Aorta (tissue), 5 donors: ENCODE measurements at places on chromosomes 12 and 14.

GRCh38 chr12:118102609-118103008 lies 1.2 kb downstream of the VSIG10 start:
- no peak for DNase-seq

DNA sequence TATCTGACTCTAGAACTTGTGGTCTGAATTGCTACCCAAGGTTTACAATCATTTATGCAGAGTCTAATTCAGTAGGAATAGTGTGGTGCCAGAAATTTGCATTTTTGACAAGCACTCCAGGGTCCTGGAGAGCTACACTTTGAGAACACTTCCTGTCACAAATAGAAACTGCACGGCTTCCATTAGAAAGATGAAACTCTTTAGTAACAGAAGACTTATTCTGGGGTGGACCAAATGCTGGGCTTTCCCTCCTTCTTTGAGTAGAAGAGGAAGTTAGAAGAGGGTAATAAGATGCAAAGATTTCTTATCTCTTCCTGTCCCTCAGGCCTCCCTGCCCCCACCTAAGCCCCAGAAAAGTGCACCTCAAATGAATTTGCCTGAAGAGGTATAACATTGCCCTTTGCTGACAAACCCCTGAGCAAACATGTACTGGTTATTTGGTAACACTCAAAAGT lies 28.4 kb downstream of the DGLUCY start:
- DNase-seq, result no peak

DNA sequence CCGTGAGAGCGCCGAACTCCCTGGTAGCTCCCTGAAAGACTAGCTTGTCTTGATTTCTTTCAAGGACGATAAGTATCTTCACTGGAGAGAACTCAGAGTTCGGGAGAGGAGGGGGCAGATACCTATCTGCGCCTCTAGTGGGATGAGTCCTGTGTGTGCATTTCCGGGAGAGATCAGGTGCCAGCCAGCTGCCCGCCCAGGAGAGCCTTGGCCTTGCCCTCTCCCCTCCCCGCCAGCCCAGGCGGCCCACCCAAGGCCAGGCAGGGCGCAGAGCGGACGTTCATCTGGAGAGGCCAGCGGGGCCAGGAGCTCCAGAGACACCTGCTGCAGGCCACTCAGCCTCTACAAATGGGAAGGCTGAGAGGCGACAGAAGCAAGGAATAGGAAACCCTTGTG lies 1.0 kb downstream of the CD9 start:
- peak; percentile 63 for DNase-seq

- no peak for DNase-seq
These were observed 281.1 kb downstream of the NRXN3 start for GRCh38 chr14:78451319-78451695.

DNA sequence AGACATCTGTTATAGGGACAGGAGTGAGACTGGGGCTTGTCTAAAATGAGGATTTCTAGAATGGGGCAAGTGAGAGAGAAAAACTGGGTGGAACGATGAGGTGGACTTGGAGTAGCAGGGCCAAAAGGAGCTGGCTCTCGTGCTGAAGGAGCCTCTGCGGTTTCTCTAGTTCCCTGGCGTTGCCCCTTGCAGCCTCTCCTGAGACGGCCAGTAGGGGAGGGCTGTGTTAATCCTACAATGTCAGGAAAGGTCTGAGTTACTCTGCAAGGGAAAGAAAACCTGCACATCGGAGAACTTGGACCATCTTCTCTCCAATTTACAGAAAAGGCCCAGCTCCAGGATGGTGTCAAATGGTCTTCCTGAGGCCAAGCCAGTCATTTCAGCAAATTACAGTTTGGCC lies 963.8 kb upstream of the FLRT2 start:
- DNase-seq, result no peak

- no peak for DNase-seq
These were observed 19.4 kb downstream of the CAND1 start for GRCh38 chr12:67288561-67288960.

GRCh38 chr12:92784356-92784755 lies 81.6 kb downstream of the PLEKHG7 start:
- DNase-seq, result no peak

DNA sequence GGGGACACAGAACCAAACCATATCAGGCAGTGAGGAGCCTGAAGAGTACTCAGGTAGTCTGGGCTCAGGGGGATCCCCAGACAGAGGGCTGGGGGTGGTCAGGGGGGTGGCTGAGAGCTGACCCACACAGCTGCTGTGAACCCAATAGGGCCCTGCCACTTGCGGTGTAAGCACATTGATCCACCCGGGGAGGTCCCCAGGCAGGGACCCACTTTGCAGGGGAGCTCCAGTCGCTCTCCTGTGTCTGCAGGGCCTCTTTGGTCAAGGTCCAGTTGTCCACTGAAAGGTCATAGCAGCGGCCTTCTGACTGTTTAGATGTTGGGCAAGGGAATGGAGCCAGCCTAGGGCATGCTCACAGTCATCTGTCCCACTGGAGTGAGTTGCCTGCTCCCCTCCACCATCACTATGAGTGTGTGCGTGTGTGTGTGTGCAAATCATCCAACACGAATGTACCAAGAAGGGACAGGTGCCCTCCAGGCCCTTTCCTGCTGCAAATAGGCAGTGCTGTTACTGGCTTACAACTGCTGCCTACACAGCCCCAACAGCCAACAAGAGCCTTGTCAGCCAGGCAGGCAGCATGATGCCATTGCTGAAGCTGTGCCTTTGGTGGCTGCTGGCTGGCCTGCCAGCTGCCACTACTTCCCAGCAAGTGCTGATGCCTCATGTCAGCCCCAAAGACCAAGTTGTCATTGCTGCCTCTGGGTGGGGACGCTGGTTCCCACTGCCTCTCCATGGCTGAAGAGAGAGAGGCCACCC lies 71.3 kb downstream of the TSPAN11 start:
- DNase-seq, result no peak

DNA sequence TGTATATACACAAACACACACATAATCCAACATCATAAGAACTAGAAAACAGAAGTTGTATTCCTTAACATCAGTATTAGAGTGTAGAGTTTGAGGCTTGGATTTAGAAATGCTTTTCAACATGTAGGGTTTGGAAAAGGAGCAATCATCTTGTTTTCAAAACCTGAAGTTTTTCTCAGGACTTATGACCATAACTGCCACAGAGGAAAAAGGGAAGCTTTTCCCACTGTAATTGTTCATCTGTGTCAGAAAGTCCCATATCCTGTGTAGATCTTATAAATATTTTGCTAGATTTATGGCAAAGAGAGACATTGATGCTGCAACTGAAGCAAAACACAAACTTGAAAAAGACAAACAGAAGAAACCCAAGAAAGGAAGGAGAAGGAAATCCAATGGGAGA lies 115.7 kb downstream of the GRIP1 start:
- no peak for DNase-seq

DNA sequence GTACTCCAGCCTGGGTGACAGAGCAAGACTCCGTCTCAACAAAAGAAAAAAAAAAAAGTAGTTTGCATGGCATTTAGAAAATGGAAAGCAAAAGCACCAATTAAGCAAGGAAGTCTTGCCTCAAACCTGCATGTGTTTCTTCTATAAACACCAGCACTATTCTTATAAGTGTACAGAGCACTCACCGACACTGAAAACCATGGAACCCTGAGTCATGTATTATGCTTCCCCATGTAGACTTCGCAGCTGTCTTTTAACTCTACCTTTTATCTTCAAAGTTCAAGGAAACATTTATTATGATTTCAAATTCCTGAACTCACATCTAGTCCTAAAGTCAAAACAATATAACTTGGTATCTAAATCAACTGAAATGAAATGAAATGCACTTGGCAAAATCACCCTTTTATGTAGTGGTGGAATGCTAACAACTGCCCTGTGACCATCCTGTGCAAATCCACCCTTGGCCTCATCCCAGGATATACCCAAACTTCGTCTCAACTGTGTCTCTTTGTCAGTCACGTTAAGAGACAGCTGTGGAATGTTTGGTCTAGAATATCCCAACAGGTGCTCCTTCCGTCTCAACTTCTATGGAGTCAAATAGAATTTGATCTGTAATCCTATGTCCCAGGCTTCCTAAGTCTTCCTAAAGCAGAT lies 4.8 kb downstream of the BCAT1 start:
- no peak for DNase-seq

- no peak for DNase-seq
These were observed 54.1 kb downstream of the COCH start for GRCh38 chr14:30928462-30928861.

DNA sequence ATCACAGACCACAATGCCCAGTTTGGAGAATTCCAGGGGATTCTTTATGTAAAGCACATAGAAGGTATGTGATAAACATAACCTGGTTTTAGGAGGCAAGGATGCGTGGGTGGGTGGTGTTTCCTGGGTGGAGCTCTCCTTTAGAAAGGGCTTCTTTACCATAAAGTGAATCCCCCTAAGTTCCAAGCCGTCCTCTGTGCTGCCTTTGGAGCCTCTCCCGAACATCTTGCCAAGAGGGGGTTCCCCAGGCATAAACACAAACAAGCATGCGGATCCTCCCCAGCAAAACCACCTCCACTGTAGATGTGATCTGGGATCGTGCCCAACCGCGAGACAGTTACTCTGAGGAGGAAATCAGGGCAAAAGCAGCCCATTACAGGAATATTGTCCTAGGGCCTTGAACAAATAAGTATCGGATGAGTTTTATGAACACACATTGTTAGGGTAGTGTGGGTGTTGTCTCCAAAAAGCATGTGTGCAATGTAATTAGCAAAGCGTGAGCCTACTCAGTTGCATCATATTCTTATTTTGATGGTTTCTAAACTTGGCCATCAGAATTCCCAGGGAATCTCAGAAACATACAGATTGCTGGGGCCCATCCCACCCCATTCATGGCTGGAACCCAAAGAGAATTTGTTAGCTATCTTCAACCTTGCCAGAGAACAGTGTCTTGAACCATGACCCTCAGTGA lies 48.8 kb upstream of the CORO1C start:
- no peak for DNase-seq

GRCh38 chr14:68974759-68975347 lies 4.2 kb downstream of the ACTN1 start:
- DNase-seq, result no peak

DNA sequence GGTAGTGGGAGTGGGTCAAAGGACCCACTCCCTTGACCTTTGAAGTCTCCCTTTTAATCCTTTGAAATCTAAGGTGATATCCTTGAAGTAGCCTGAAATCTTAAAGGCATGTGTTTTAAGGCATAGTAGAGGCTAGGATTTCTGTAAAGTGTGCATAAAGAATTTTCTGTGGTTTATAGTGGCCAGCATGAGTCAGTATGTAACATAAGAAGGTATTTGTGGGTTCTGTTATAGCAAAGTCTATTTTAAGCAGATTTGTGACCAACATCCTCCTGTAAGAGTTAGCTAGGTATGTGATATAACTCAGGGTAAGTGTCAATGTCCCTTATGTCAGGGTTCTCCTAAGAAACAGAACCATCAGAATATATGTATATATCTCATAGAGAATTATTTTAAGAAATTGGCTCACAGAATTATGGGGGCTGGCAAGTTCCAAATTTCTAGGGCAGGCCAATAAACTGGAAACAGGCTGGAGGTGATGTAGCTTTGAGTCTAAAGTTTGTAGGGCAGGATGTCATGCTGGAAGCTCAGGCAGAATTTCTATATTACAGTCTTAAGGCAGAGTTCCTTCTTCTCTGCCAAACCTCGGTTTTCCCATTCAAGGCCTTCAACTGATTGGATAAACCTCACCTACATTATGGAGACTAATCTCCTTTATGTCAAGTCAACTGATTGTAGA lies 18.7 kb upstream of the EPYC start:
- no peak for DNase-seq

- no peak for DNase-seq
These were observed 247.0 kb downstream of the EMP1 start for GRCh38 chr12:13443498-13443897.

DNA sequence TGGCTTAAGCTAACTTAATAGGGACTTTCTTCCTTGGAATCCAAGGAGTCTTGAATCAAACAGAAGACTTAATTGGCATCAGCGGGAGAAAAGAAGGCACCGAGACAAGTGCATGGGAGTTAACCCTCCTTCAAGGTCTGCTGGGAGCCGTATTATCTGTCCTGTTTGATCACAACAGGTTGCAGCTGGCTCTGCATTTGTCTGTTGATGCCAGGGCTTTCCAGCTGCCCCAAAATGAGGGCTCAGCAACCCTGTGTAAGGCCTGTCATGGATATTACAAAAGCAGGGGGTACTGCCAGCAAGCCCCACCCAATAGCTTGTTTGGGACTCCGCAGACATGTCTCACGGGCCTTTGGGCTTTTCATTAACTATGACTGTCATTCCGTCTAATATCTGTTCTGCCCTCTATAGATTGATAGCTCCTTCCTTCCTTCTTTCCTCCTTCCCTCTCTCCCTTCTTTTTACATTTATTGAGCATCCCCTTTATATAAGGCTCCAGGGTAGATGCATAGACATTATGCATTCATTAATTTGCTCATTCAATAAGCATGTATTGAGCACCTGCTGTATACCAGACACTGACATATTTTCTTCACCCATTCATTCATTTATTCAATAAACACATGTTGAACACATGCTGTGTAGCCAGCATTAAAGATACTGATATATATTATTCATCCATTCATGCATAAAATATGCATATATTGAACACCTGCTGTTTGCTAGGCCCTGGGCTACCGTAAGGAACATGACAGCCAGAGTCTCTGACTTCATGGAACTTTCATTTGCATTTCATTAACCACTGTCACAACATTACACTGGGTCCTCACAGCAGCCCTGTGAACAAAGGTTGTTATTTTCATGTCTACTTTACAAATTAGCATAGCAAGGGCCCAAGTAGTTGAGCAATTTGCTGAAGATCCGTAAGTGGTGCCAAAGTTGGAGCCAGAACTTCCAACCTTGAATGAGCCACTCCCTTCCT lies 56.2 kb downstream of the SVOP start:
- no peak for DNase-seq

DNA sequence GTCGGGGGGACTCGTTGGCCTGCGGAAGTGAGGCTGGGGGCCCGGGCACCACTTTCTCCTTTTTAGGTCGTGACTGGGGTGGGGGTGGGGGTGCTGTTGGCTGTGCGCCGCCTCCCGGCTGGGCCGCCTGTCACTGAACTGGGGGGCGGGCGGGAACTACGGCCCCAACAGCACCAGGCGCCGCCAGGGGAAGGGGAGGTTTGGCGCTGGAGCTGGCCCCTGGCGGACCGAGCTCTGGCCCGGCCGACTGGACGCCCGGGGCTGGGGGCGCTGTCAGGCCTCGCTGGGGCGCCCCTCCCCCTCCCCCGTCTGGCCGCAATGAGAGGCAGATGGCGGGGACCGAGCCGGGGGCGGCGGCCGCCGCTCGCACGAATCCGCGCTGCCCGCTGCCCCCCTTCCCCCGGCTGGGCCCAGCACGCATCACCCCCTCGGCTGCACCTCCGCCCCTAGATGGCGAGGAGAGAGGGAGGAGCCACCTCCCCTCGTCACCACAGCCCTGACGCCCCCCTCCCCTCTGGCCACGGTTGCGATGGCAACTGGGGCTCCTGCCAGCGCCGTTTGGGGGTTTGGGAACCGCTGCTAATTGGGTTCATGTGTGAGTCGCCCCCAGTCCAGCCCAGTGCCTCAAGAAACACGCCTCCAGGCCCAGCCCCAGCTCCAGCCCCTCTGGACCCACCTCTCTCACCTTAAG lies 723 bp downstream of the NFATC4 start:
- peak; percentile 79 for DNase-seq

- DNase-seq, result no peak
These were observed 3.5 kb upstream of the CEP128 start for GRCh38 chr14:80944861-80945617.

GRCh38 chr14:93959239-93960107 lies 16.9 kb downstream of the ASB2 start:
- peak; percentile 84 for DNase-seq
